ENCODE measurements at places on chromosomes 2 and 18.

DNA sequence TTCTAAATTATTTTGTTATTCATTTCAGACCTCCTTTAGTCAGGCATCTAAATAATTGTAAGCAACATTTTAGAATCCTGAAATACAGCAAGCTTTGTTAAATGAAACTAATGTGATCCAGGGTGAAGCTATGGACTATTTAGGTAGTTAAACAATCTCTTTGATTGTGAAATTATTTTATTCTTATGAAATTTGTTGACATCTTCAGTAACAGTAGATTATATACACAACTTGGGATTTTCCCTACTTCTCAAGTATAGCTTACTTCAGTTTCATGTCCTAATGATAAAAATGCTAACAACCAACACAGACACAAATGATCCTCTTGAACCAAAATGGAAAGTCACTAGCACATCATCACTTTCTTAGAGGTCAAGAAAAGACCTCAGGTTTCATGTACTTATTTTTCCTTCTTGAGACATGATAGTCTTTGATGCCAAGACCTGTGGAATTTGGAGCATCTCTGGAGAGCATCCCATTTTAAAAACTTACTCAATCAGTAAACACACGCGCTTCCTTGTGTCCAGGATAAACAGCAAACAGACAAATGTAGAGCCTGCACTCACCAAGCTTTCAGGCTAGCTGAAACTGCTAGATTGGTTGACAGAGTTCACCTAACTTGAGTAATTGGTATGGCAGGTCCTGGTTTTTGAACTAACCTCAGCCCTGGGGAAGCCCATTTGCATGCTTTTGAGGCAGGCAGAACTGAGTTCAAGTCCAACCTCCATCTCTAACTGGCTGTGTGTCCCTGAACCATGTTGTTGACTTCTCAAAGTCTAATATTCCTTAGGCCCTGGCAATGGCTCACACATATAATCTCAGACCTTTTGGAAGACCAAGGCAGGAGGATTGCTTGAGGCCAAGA is 47.8 kb downstream of the KCTD18 start:
- DNase-seq: no peak

DNA sequence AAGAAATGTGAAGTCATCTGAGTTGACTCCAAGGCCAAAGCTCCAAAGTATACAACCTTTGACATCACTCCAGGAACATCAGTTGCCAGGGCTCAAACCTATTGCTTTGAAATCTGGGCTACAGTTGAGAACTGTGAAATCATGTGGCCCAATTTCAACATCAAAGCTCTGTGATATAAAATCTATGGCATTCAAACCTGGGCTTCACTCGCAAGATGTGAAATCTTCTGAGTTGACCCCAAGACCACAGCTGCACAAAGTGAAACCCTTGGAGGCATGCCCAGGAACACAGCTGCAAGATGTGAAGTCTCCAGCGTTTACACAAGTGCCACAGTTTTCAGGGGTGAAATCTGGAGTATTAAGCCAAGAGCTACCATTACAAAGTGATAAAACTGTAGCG is 9.4 kb upstream of the ZNF512 start:
- no peak for DNase-seq

DNA sequence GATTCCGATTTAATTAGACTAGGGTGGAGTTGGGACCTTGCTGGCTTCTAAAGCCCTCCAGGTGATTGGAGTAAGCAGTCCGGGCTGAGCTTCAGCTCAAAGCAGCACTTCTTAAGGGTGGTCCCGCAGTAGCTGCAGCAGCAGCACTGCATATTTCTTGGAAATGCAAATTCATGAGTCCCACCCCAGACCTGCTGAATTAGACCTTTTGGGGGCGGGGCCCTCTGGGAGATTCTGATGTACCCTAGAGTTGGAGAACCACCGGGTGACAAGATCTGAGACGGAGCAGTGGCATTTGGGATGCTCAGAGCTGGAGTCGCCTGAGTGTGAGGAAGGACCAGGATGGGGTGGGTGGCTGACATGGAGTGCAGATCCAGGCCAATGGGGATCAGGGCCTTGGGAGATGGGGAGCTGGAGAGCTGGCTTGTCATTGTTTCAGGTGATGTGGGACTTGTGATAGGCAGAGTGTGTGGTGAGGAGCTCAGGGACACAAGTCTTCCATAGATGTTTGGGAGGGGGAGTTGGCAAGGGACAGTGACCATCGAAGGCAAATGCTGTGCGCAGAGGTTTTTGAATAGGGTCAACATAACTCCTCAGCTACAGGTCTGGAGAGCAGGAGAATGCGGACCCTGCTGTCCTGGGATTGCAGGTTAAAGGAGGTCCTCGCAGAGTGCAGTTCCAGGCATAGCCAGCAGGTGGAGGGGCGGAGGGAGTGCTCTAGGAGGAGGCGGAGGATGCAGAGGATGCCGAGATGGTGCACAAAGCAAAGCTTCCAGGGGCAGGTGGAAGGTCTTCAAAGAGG is 130.9 kb upstream of the RAB12 start:
- peak; percentile 73 for DNase-seq

- DNase-seq: peak; percentile 55
These were observed 49.8 kb upstream of the SLC1A4 start for GRCh38 chr2:64939332-64939917.
